Muscle of leg (tissue), 16 donors: ENCODE measurements at places on chromosomes 13 and 19.
A peak's percentile ranks its signal among the peaks of the same experiment; 100 is the strongest.

GRCh38 chr13:71828117-71828516 lies 38.9 kb downstream of the DACH1 start:
- H3K27me3 ChIP-seq: no peaks in the 10 kb centered on the region
- no peaks in the 10 kb centered on the region for H3K4me1 ChIP-seq
- H3K36me3 ChIP-seq: no peaks in the 10 kb centered on the region
- no peak overlapping the region for H3K4me3 ChIP-seq
- no peak for DNase-seq

- no peak overlapping the region for H3K4me3 ChIP-seq
- H3K27ac ChIP-seq: no peak overlapping the region
- peaks cover 2% of the 10 kb centered on the region for H3K4me1 ChIP-seq
- DNase-seq: no peak
These were observed 291.0 kb downstream of the DLEU7 start for GRCh38 chr13:50552424-50552966.

DNA sequence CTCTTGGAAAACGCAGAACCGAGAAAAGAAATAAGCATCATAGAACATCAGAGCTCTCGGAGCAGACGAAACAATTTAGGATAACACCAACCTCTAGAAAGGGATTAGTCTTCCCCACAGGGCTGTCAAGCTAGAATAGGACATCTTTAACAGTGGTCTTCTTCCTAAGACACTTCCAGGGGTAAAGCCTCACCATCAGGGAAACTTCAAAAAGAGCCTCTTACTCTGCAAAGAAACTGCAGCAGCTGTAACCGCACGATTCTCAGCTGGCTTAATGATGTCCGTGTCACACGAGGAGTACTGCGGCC lies 642 bp downstream of the ZNF571 start:
- H3K27me3 ChIP-seq: no peaks in the 10 kb centered on the region
- DNase-seq: no peak
- H3K36me3 ChIP-seq: no peaks in the 10 kb centered on the region
- peaks cover 5% of the 10 kb centered on the region for H3K4me1 ChIP-seq
- peak overlapping the region; percentile 91 for H3K4me3 ChIP-seq

- no peaks in the 10 kb centered on the region for H3K4me1 ChIP-seq
- H3K4me3 ChIP-seq: no peak overlapping the region
- H3K27ac ChIP-seq: no peak overlapping the region
- no peaks in the 10 kb centered on the region for H3K27me3 ChIP-seq
These were observed 50.7 kb downstream of the NDFIP2 start for GRCh38 chr13:79531542-79532254.

DNA sequence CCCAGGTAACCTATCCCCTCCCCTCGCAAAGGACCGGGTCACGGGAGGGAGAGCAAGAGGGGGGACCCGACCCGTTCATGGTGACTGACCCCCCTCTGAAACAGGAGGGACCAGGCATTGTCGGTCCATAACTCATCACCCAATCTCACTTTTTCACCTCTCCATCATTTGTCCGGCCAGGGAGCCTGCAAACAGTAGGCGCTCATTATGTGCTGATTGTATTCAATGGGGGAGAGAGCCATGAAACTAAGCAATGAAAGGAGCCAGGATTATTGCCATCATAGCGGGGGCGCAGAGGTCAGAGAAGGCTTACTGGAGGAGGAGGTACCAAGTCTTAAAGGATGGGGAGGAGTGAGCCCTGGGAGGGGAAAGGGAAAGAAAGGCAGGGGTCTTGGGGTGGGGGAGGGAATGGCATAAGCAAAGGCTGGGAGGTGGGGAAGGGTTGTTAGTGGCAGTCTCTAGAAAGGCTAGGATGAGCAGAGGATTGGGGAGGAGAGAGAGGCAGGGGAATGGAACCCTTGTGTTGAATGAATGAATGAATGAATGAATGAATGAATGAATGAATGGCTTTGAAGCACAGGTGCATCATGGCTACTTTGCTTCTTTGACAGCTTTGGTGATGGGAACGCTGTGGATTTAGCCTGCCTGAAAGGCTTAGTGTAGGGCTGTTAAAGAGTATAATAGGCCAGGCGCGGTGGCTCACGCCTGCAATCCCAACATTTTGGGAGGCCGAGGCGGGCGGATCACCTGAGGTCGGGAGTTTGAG lies 1.4 kb downstream of the SHFL start:
- H3K27me3 ChIP-seq: peaks cover 8% of the 10 kb centered on the region
- H3K4me3 ChIP-seq: peak overlapping the region; percentile 84
- H3K4me1 ChIP-seq: peaks cover 11% of the 10 kb centered on the region
- no peak for DNase-seq
- peaks cover 27% of the 10 kb centered on the region for H3K36me3 ChIP-seq

GRCh38 chr13:51258612-51259548 lies 36.7 kb downstream of the FAM124A start:
- no peak for DNase-seq
- no peak overlapping the region for H3K27ac ChIP-seq
- H3K4me1 ChIP-seq: peaks cover 10% of the 10 kb centered on the region
- no peaks in the 10 kb centered on the region for H3K36me3 ChIP-seq
- no peaks in the 10 kb centered on the region for H3K27me3 ChIP-seq

DNA sequence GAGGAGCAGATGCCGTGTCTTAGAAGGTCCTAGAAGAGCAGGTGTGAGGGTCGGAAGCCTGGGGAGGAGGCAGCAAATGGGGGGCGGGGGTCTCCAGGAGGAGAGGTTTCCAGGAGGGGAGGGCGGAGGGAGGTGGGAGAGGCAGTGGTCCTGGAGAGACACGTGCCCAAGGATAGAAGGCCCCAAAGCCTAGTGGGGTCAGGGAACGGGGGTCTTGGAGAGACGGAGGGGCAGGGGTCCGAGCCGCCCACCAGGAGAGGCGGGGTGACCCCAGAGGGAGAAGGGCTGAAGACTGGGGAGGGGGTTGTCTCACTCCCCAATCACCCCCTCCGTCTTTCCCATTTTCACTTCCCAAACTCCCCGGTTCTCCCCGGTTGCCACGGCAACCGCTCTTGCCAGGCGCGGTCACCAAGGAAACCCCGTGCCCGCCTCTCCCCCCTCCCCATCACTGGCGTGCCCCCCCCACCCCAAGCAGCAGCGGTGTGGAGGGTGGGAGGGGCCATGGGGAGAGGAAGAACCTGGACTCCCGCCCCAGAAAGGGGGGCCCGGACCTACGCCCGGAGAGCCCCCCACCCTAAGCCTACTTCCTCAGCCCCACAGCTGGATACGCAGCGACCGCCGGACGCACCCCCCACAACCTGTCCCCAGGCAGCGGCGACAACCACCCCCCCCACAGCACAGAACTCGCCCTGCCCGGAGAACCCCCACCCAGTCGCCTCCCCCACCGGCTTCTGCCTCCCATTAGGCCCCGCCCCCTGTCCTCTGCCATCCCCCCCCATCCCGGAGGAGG lies 988 bp downstream of the LRRC4B start:
- H3K4me3 ChIP-seq: peak overlapping the region; percentile 34
- H3K36me3 ChIP-seq: no peaks in the 10 kb centered on the region
- peaks cover 8% of the 10 kb centered on the region for H3K4me1 ChIP-seq
- peaks cover 72% of the 10 kb centered on the region for H3K27me3 ChIP-seq
- H3K27ac ChIP-seq: no peak overlapping the region

DNA sequence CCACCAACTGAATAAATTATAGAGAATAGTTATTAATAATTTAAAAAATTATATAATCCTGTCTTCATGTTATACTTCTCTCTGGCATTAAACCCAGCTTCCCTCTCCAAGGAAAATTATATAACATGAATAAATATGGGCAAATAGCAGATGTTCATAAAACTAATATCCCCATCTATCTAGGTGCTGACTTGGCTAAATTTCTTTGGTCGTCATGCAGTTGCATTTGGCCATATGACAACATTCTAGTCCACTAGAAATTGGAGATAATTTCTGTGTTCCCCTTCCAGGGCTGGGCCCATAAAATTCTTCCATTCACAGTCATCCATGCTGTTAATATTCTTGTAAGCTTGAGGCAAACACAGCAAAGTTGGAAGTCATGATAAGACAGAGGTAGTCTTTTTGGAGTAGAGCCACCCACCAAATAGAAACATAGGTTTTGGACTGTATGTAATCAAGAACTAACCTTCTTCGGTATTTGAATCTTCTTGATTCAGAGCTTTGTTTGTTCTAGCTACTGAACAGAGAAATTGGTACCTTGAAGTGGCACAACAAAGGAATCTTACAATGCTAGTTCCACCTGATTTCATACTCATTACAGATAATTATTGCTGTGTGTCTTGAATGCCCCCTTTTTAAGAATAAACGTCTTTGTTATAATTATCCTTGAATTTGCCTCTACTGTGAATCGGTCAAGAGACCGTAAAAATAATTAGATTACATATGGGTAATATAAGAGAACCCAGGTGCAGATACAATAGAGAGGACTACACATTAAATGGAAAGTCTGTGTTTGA lies 678.5 kb upstream of the PCDH20 start:
- H3K4me3 ChIP-seq: no peak overlapping the region
- no peak overlapping the region for H3K27ac ChIP-seq
- H3K4me1 ChIP-seq: no peaks in the 10 kb centered on the region

DNA sequence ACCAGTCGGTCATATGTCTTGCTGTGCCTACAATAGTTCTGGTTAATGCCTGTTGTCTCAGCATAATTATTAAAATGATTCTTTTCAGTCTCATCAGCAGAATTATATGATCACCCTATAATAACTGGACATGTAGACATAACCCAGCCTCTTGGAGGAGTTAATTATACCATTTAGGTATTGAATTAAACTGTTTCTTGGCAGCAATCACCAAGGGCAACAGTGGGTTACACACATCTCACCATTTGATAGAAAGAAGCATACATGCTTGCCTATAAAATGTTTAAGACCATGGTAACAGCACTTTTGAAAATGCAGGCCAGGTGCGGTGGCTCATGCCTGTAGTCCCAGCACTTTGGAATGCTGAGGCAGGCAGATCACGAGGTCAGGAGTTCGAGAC lies 184.6 kb downstream of the RGCC start:
- no peak for DNase-seq
- H3K4me3 ChIP-seq: no peak overlapping the region
- H3K27ac ChIP-seq: no peak overlapping the region
- H3K4me1 ChIP-seq: peaks cover 7% of the 10 kb centered on the region
- H3K36me3 ChIP-seq: no peaks in the 10 kb centered on the region

GRCh38 chr19:7550169-7550770 lies 14.8 kb downstream of the PNPLA6 start:
- H3K27me3 ChIP-seq: no peaks in the 10 kb centered on the region
- H3K27ac ChIP-seq: no peak overlapping the region
- H3K4me3 ChIP-seq: no peak overlapping the region
- H3K4me1 ChIP-seq: peaks cover 8% of the 10 kb centered on the region

DNA sequence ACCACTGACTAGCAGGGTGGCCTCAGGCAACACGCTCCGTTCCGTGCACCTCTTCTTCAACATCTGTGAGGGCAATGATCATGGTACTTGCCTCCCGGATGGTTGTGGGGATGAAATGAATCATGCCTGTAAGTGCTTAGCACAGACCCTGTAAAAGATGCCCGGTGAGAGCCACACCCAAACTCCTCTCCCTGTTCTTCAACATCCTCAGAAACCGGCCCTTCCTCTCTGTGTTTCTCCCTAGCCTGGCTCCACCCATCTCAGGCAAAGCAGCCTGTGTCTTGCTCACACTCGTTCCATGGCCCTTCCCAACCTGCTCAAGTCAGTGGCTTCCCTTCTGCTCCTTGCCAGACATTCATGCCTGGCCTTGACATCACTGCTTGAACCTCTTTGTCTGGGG lies 5.8 kb upstream of the DMKN start:
- no peak overlapping the region for H3K27ac ChIP-seq
- H3K36me3 ChIP-seq: no peaks in the 10 kb centered on the region
- no peak overlapping the region for H3K4me3 ChIP-seq
- no peak for DNase-seq
- peaks cover 16% of the 10 kb centered on the region for H3K27me3 ChIP-seq

GRCh38 chr13:20901668-20902437 lies 693 bp downstream of the XPO4 start:
- H3K27me3 ChIP-seq: no peaks in the 10 kb centered on the region
- no peaks in the 10 kb centered on the region for H3K4me1 ChIP-seq
- H3K27ac ChIP-seq: peak overlapping the region; percentile 98

- H3K36me3 ChIP-seq: no peaks in the 10 kb centered on the region
- no peak overlapping the region for H3K27ac ChIP-seq
- DNase-seq: peak; percentile 29
- H3K27me3 ChIP-seq: peaks cover 2% of the 10 kb centered on the region
These were observed 42.5 kb downstream of the IRS2 start for GRCh38 chr13:109743706-109744453.

DNA sequence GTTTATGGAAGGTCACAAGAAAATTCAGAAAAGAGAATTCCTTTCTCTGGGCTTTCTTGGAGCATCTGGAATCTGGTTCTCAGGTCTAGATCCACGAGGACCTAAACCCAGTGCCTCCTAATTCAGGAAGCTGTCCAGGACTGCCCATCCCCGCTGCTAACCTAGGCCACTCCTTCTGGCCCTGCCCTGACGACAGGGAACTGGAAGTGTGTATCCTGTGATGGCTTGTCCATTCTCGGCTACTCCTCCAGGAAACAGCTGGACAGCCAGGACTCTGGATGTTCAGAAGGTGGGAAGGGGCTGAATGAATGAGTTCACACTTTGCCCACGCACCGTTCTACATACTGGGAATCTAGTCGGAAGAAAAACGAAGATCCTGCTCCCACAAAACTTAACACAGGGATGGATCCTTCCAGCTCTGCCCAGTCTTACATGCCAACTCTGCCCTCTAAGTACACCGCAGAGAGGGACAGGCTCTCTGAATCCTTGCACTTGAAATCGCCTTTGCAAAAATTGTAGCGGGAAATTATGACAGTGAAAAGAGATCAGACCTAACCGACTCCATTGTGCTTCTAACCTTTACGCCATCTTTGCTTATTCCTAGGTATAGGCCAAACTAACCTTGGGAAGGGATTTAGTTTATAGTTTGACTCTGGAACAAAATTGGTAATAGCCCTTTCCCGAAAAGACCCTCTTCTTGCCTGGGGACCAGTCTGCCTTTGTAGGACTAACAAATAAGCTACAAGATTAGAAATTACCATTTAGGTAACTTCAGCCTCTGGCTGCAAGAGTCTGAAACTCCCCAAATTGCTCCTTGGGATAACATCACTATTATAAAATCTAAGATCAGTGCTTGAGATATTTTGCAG lies 1.8 kb downstream of the LSM4 start:
- no peak overlapping the region for H3K4me3 ChIP-seq
- peak overlapping the region; percentile 95 for H3K27ac ChIP-seq
- no peaks in the 10 kb centered on the region for H3K27me3 ChIP-seq
- H3K36me3 ChIP-seq: no peaks in the 10 kb centered on the region
- no peak for DNase-seq

DNA sequence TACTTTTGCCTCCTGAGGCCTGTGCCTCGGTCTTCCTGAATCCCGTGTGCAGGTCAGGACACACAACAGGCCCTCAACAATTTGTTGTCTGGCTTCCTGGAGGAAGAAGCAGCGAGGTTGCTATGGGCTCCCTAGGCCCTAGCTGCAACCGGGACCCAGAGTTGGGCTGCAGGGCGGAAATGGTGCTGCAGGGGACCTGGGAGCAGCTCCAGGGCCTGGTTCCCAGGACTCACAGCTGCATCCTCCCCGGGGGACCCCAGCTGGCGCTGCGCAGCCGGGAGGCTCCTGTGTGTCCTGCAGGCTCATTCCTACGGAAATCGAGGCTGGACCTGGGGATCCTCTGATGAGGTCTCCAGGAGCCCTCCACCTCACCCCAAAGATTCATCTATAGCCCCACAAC lies 999 bp upstream of the TNFAIP8L1 start:
- peak; percentile 79 for DNase-seq
- peak overlapping the region; percentile 84 for H3K27ac ChIP-seq
- no peaks in the 10 kb centered on the region for H3K36me3 ChIP-seq
